ENCODE measurements at places on chromosomes 1 and 21.

GRCh38 chr1:243542739-243543415 is 287.0 kb downstream of the SDCCAG8 start:
- DNase-seq: no peak

DNA sequence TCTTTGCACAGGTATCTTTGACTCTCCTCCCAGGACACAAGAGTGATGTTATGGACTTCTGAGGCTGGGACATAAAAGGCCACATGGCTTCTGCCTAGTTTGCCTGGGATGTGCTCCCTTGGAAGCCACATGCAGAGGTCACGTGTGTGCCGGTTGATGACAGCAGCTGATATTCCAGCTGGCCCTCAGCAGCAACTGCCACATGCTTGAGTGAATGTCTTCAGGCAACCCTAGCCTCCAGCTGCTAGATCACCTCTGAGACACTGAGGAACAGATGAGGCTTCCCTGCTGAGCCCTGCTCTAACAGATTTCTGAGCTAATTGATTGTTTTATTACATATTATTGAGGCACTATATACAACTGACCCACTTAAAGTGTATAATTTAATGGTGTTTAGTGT is 11.6 kb upstream of the AKR7A3 start:
- no peak for DNase-seq

GRCh38 chr21:44594406-44594916 is 2.2 kb upstream of the KRTAP10-6 start:
- DNase-seq: no peak

GRCh38 chr1:20302108-20302471 is 11.4 kb downstream of the VWA5B1 start:
- no peak for DNase-seq

GRCh38 chr1:115545791-115546733 is 95.7 kb upstream of the VANGL1 start:
- peak; percentile 8 for DNase-seq

DNA sequence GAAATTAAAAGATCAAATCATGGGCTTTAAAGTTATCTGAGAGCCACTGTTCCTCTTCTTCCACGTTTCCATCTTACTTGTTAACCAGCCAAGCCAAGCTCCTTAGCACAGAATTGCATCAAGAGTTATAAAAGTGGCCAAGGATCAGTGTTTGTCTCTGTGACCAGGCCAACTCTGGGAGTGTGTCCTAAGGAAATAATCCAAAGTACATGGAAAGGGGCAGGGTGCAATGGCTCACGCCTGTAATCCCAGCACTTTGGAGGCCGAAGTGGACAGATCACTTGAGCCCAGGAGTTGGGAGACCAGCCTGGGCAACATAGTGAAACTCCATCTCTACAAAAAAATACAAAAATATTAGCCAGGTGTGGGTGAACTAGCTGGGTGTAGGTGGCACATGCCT is 10.0 kb upstream of the MPZL1 start:
- DNase-seq: no peak

All from CMK (cell line).